ENCODE measurements at places on chromosomes 5 and 9. TPM values are rescaled to one million over a fixed set of nuclear protein-coding genes. Genes with fewer than 3 reads are reported as not detected.

INSYN2B gene
- polyA plus RNA-seq: not detected

LRRC19 gene
- 0.71 TPM for polyA plus RNA-seq

DNA sequence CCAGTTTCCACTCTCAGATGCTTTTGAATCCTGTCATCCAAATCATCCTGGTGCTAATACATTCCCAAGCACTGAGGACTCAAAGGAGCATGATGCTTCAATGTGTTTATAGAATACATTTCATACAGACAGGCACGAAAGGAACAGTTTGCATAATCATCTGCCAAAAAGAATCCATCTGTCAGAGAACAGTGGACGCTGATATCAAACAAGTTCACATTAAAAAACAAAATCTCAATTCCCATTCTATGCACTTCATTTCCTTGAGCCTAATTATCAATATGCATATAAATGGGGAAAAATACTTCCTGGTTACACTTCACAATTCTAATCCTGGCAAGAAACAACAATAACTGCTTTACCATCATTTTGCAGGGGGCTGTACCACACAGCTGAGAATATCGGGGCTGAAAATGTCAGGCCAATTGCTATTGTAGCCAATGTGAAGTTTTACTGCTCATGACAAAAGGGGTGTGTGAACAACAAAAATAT is 125.5 kb upstream of the FAM174A start:
- H3K4me3 ChIP-seq: no peak overlapping the region
- no peak overlapping the region for H3K27ac ChIP-seq
- DNase-seq: no peak
- H3K36me3 ChIP-seq: no peaks in the 10 kb centered on the region
- H3K4me1 ChIP-seq: no peaks in the 10 kb centered on the region

- no peak overlapping the region for H3K4me3 ChIP-seq
- no peaks in the 10 kb centered on the region for H3K27me3 ChIP-seq
- DNase-seq: no peak
These were observed 12.5 kb downstream of the SEC16A start for GRCh38 chr9:136470356-136470755.

DNA sequence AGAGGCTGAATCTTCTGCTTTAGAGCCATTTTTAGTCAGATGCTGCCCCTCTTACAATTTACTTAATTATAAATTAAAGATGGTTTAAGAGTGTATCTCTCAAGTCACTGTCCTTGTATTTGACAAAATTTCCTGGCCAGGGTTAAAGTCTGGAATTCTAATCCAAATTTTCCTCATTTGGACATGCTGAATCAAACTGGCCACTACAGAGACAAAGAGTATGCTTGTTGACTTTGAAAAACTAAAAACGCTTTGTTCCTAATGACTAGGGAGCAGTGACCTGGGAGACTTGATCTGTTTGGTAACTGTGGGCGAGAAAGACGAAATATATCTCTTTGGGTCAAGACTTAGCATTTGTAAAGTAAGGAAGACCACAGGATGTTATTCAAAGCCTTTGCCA is 303.2 kb downstream of the ZSWIM6 start:
- H3K27ac ChIP-seq: no peak overlapping the region
- peaks cover 22% of the 10 kb centered on the region for H3K4me1 ChIP-seq
- no peak overlapping the region for H3K4me3 ChIP-seq
- no peaks in the 10 kb centered on the region for H3K27me3 ChIP-seq
- no peaks in the 10 kb centered on the region for H3K36me3 ChIP-seq

DNA sequence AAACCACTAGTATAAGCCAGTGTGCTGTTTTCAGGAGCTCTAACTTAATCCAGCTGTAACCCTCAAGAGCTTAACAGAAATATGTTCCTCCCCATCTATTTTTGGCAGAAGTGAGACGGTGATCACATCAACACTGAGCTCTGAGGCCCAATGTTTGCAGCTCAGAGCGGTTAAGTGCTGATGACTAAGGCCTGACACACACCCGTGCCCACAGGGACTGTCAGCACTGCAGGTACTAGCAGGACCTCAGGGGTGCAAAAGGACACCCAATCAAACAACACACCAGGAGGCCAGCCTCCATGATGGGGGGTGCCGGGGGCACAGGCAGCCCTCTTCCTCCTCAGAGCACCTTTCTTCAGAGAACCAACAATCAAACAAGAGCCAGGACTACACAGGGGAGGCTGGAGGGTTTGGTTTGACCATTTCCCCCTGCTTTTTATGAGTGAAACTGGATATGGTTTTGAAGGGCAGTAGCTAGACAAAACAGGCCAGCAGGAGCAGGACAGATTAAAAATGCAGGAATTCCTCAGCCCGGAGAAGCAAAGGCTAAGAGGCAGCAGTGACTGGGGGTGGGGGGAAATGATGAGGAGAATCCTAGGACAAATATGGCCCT is 61.3 kb downstream of the RAPGEF1 start:
- peak overlapping the region; percentile 83 for H3K27ac ChIP-seq
- peak overlapping the region; percentile 30 for H3K4me3 ChIP-seq
- peak; percentile 58 for DNase-seq
- no peaks in the 10 kb centered on the region for H3K27me3 ChIP-seq
- H3K4me1 ChIP-seq: peaks cover 88% of the 10 kb centered on the region
- no peaks in the 10 kb centered on the region for H3K36me3 ChIP-seq

GRCh38 chr5:135503871-135504270 is 31.9 kb downstream of the NEUROG1 start:
- no peak for DNase-seq
- peaks cover 7% of the 10 kb centered on the region for H3K4me1 ChIP-seq
- no peak overlapping the region for H3K4me3 ChIP-seq
- peaks cover 77% of the 10 kb centered on the region for H3K27me3 ChIP-seq
- H3K36me3 ChIP-seq: no peaks in the 10 kb centered on the region

DNA sequence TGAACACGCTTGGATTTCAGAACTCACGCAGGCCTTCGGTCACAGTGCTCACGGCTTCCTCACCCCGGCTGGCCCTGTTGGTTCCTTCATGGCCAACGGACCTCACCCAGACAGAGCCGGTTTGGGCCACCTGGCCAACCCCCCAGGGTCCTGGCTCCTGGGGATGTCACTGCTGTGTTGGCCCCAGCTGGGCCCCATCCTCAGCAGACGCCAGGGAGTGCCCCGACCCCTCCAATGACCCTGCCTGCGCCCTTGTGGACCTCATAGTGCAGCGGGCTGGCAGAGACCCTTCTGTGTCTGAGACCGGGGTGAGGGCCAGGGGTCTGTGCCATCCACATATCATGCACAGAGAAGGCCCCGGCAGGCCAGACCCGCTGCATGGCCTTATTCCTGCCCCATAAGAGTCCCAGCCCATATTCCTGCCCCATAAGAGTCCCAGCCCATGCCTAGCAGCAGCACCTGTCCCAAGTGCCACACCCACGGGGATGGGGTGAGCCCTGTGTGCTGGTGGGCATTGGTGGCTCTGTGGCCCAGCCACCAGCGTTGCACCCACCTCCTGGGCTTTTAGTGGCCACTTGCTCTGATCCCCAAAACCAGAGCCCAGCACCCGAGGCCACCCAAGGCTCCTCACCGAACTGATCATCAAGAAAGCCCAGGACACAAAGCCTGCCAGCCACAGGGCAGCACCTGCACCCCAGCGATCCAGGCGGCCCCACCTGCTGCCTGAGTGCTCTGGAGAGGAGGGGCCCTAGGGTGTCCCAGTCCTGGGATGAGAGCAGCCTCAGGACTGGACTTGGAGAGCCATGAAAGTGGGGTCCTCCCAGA is 1.3 kb upstream of the LPCAT1 start:
- H3K4me3 ChIP-seq: peak overlapping the region; percentile 88
- no peak for DNase-seq
- no peak overlapping the region for H3K27ac ChIP-seq
- H3K36me3 ChIP-seq: peaks cover 14% of the 10 kb centered on the region
- peaks cover 17% of the 10 kb centered on the region for H3K4me1 ChIP-seq

DNA sequence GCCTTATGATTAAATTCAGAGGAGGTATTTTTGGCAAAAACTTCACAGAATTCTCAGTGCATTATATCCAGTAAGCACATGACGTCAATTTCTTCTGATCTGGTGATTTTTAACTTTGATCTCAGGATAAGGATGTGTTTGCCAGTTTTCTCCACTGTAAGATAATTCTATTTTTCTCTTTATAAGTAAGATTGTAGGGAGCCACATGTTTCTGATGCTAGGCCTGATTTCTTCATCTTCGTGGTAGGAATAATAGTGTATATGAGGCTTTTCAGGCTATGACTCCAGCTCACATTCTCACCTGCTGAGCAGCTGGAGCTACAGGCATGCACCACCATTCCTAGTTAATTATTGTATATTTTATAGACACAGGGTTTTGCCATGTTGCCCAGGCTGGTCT is 32.1 kb upstream of the LMNB1 start:
- H3K36me3 ChIP-seq: no peaks in the 10 kb centered on the region
- no peak overlapping the region for H3K4me3 ChIP-seq
- no peaks in the 10 kb centered on the region for H3K27me3 ChIP-seq
- peaks cover 44% of the 10 kb centered on the region for H3K4me1 ChIP-seq

DNA sequence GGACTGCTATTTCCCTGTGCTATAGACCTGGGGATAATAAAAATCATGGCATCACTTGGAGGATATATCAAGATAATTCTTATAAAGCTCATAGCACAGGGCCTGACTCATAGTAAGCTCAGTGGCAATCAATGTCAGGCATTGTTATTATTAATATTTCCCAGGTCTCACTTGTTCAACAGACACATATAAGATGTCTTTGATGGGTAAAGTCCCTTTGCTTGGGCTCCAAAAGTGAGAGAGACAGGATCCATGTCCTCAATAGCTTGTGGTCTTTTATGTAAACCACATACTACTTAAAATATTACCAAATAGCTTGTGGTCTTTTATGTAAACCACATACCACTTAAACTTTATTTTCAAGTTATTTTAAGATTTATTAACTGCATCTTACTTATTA is 11.2 kb downstream of the SH3RF2 start:
- H3K4me3 ChIP-seq: no peak overlapping the region
- no peak for DNase-seq
- H3K4me1 ChIP-seq: 0 out of 2 replicates have a peak, but pooled peaks cover 6% of the 10 kb centered on the region

- peaks cover 6% of the 10 kb centered on the region for H3K4me1 ChIP-seq
- H3K27me3 ChIP-seq: no peaks in the 10 kb centered on the region
- peak overlapping the region; percentile 82 for H3K27ac ChIP-seq
These were observed 978 bp upstream of the UBE2B start for GRCh38 chr5:134370311-134370870.

DNA sequence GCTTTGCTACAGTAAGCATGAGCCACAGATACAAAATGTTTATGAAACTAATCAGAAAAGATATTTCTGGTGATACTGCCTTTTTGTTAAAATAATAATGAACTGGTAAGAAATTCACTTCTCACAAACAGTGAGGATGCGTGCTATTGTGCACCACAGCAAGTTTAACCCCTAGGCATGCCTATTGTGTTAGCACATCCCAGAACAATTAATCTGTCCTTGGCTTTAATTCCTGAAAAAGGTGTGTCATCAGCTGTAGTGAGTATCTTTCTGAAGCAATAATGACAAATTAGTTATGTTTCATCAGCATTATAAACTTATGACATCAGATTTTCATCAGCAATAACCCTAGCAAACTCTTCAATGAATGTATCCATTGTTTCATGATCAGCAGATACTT is 1307.2 kb downstream of the EFNA5 start:
- H3K4me1 ChIP-seq: no peaks in the 10 kb centered on the region
- H3K36me3 ChIP-seq: no peaks in the 10 kb centered on the region
- H3K27ac ChIP-seq: no peak overlapping the region
- H3K27me3 ChIP-seq: no peaks in the 10 kb centered on the region
- H3K4me3 ChIP-seq: no peak overlapping the region
- DNase-seq: no peak

DNA sequence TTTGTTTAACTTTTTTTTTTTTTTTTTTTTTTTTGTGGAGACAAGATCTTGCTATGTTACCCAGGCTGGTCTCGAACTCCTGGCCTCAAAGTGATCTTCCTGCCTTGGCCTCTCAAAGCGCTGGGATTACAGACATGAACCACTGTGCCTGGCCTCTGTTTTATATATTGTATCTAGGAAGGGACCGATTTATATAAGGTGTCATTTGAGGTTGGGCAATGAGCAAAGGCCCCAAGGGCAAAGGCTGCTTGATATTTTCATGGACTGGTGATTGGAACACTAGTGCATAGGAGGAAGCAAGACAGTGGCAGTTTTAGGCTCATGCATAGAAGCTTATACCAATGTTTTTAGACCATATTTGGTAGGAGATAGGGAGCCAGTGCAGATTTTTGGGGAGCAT is 3.2 kb downstream of the SLC26A2 start:
- H3K27me3 ChIP-seq: peaks cover 11% of the 10 kb centered on the region

DNA sequence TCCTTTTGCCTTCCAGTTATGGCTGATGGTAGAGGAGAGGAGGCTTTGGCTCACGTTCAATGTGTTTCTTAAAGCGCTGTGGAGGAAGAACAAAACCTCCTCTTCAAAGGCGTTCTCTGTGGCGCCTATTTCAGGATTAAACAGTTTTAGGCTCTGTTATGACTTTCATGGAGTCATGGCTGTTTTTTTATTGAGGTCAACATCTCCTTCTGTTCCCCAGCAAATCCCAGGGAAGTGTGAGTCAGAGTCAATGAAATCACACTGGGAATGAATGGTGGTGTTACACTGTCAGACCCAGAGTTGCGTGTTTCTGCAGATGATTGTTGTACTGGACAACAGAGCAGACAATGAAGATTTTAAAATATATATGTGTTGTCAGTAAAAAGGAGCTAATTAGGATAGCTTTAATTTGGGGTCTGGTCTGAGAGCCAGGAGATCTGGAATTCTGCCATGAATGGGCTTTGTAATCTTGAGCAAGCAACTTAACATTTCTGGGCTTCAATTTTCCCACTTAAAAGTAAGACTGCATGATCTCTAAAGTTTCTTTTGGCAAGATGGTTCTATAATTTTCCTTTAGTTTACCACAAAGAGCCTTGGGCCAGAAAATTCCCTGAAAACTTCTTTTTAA is 240.7 kb downstream of the CSNK1G3 start:
- no peak for DNase-seq
- H3K27ac ChIP-seq: no peak overlapping the region
- H3K4me3 ChIP-seq: no peak overlapping the region
- no peaks in the 10 kb centered on the region for H3K27me3 ChIP-seq

DNA sequence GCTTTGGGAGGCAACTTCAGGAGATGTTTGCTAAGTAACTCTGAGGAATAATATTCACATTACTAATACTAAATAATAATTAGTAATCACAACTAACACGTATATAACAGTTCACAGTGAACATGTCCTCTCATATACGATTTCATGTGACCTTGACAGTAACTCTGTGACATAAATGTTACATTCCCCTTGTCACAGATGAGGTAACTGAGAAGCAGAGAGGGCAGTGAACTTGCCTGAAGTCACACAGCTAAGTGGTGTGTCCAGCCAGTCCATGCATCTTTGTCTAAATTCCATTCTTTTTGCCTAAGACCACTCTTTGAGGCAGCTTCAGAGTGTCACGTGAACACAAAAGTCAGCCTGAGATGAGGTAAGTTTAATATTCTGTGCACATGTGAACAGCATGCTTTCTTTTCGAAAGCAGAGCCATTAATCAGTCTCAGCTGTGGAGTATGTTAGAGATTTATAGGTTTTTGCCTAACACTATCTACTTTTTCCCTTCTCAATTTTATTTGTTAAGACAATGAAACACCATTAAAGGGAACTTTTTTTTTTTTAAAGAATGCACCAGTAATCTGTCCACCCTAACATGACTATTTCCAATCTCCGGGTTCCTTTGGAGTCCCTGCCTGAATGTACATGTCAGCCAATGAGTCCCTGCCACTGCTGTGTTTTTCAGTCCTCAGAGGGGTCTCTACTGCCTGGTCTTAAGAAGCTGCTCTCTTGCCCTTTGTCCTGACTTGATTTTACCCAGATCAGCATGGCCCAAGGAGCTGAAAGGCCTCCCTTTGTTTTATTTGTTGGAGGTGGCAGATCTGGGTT is 43.5 kb downstream of the SH3PXD2B start:
- no peaks in the 10 kb centered on the region for H3K27me3 ChIP-seq
- DNase-seq: no peak

GRCh38 chr5:164498438-164498837 is 993.0 kb downstream of the MAT2B start:
- DNase-seq: peak; percentile 75
- H3K27ac ChIP-seq: 0 out of 2 replicates have a peak overlapping the region, but pooled peaks have one; percentile 8
- peak overlapping the region; percentile 9 for H3K4me3 ChIP-seq
- H3K36me3 ChIP-seq: no peaks in the 10 kb centered on the region
- no peaks in the 10 kb centered on the region for H3K27me3 ChIP-seq
- H3K4me1 ChIP-seq: peaks cover 30% of the 10 kb centered on the region

Data from GM23338 (cell line).